NCI-H524 (cell line): ENCODE measurements at places on chromosomes 11 and 22.

DNA sequence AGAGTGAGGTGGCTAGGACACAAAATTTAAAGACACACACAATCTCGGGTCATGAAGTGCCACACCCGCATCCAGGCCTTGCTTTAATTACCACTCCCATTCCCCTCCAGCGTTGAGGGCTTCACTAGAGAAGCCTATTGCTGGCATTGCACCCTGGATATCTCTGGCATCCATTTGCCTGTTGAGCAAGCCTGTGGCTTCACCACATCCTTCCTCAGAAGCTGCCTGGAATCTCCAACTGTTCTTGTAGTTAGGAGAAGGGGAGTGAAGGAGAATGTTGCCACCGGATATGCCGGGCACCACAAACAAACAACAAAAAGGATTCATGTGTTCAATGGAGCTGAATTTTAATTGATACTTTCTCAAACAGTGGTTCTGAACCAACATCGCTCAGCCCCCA is 34.4 kb upstream of the RCN1 start:
- no peak for DNase-seq

DNA sequence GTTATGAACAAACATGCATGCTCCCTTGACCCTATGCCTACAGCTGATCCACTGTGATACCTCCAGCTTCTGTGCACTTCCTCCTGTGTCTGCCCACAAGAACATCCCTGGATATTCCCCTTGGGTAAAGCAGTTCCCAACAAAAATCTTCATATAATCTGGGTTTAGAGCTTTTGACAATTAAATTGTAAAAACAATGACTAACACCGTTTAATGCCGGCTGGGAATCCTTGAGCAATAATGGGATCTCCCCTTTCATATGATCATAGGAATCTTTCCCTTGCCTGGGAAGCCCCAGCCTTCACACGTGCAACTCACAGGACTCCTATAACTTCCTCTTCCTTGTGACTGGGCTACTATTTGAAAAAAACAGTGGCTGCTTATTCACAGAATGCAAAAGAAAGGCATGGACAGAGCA is 6.3 kb upstream of the ZC3H12C start:
- no peak for DNase-seq

- peak; percentile 3 for DNase-seq
Measured at GRCh38 chr11:26399336-26399735, 67.4 kb downstream of the ANO3 start.

DNA sequence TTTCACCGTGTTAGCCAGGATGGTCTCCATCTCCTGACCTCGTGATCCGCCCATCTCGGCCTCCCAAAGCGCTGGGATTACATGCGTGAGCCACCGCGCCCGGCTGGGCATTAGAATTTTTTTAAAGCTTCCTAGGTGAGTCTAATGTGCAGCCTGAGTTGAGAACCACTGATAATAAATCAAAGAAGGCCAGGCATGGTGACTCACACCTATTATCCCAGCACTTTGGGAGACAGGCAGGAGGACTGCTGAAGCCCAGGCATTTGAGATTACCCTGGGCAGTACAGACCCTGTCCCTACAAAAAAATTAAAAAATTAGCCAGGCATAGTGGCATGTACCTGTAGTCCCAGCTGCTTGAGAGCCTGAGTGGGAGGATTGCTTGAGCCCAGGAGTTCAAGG is 13.7 kb downstream of the MEI1 start:
- DNase-seq = no peak

DNA sequence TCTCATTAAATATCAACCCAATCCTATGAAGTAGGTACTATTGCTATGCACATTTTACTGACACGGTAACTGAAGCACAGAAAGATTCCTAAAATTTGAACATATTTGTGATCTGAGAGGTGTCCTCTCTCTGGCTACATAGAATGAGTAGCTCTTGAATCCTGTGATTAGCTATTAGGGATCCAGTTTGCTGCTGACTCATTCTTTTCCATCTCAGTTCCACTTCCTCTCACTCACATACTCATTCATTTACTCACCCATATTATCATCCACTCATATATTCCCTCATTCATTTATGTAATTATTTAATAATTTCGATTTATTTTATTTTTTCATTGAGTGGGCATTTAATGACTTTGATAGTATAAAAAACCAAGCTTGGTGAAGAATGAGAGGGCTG is 42.7 kb downstream of the OR5B17 start:
- no peak for DNase-seq

DNA sequence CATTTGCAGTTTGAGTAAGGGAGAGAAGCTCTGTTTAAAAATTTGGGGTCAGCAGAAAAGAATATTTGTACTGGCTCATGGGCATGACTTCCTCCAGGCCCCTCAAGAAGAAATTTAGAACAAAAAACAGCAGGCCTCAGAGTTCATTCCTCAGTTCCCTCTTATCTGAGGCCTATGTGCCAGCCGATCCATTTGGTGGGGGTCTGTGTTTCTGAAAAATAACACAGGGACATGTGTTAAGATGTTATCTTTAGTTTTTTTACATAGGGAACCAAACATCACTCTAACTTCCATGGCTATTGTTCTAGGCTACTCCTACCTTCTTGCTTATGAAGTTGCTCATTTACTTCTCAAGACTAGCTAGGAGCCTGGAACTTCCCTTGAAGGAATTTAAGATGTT is 16.2 kb upstream of the HSD17B12 start:
- no peak for DNase-seq

GRCh38 chr11:130397780-130398179 is 30.6 kb downstream of the ADAMTS8 start:
- no peak for DNase-seq

GRCh38 chr11:117484156-117484555 is 156.5 kb downstream of the CEP164 start:
- DNase-seq = no peak

DNA sequence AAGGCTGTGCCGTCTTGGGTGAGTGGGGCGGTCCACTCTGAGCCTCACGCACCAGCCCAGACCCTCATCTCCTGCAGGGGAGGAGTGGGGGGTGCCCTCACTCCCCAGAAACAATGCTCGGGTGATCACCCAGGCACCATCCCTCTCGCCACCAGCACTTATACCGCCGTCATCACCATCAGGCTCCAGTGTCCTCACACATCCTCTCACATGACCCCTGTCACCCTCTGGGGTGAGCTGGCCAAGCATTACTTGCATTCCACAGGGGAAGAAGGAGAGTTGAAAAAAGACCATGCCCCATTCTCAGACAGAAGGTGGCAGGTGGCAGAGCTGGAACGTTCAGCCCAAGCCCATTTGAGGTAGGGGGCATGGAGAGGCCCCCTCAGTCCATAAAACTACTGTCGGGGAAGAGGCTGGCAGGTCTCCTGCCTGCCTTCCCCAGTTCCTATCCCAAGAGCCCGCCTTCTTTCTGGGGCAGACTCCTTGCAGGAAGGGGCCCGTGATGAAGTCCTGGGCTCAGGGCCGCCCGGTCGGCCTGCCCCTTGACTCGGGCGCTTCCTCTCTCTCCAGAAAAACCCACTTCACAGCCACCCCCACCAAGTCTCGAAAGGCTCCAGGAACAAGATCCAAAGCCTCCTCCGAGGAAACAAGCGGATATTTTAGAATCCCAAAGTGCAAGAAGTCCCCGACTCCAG is 153.3 kb downstream of the DSCAML1 start:
- DNase-seq = no peak

GRCh38 chr11:115217726-115218311 is 286.4 kb downstream of the CADM1 start:
- no peak for DNase-seq

- peak; percentile 50 for DNase-seq
Measured at GRCh38 chr22:18024276-18024939, at the start of gene MICAL3. MICAL3 (minus strand) TSS chr22:18024561; CDS start chr22:17906812, 117,749 bp downstream.

- peak; percentile 32 for DNase-seq
Measured at GRCh38 chr22:39343259-39344045, 6.3 kb upstream of the SYNGR1 start.

- no peak for DNase-seq
Measured at GRCh38 chr22:33573479-33573878, 346.8 kb downstream of the LARGE1 start.

DNA sequence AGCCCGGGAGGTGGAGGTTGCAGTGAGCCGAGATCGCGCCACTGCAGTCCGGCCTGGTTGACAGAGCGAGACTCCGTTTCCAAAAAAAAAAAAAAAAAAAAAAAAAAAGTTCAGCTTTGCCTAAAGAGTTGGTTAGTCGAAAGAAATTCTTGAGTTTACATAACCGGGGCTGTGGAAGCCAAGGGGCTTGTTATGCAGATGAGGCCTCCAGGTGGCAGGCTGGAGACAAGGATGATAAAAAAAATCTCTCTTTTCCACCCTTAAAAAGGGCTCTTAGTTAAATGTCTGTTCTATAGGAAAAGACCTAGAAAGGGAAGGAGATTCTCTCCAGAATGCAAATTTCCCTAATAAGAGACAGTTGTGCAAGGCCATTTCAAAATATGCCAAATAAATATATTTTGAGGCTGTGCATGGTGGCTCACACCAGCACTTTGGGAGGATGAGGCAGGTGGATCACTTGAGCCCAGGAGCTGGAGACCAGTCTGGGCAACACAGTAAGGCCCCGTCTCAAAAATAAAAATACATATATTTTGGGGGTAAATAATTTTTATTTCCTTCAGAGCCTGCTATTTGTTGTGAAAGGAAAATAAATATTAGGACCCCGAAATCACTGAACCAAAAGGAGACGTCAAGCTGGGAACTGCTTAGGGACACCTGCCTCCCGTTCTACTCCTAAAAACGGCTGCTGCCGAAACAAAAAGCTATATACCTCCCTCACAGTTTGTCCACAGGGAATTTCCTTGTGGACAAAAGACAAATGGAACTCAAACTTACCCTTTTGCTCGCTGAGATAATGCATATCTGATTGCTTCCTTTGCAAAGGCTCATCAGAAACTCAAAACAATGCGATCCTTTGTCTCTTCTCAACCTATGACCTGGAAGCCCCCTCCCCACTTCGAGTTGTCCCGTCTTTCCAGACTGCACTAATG is 2.4 kb upstream of the IFITM2 start:
- DNase-seq = no peak

GRCh38 chr11:10494636-10495463 is 39.8 kb downstream of the AMPD3 start:
- DNase-seq = no peak

- DNase-seq = no peak
Measured at GRCh38 chr11:61626580-61627380, 45.9 kb upstream of the SYT7 start.

- DNase-seq = no peak
Measured at GRCh38 chr11:84289381-84289906, 1003.3 kb upstream of the CCDC90B start.

GRCh38 chr22:43835736-43836135 is 23.6 kb upstream of the EFCAB6 start:
- no peak for DNase-seq

- DNase-seq = no peak
Measured at GRCh38 chr11:134554861-134555260, 142.8 kb upstream of the B3GAT1 start.

DNA sequence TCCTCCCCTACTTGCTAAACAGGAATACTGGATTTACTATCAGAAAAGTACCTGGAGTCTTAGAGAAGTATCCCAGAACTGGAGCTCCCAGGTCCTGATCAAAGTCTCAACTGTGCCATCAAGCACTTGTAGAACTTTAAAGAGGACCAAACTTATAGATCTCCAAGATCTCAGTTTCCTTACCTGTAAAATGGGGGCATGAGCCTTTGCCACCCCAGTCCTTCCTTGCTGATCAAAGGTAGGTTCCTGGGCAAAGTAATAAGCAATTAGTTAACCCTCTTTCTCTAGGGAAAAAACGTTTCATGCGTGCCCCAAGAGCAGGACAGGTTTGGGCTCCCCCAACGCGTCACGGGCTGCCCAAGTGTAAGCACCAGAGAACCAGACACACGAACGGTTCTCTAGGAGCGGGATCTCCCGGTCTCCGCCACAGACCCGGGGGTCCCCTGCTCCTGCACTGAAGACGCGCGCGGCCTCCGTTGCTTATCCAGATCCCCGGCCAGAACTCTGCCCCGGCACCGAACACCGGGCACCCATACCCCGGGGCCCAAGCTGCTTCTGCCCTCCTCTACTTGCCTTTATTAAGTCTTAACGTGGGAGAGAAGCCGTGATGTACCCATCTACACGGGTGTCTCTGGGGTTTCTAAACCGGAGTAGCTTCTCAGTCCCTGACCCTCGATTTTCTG is 505 bp downstream of the ZNF214 start:
- DNase-seq = no peak

DNA sequence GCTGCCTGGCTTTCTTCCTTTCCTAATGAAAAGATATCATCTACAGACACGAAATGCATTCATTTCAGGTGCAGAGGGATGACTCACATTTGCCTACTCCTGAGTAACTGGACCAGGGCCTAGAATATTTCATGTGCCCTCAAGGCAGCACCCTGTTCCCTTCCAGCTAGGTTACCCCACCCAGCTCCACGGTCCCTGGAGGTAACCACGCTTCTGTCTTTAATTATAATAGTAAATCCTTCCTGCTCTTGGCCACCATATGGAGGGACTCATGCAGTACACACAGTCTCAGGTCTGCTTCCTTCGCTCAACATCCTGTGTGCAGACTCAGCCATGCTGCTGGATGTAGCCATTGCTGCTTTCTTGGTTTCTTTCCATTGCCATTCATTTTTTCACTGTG is 22.3 kb downstream of the DHCR7 start:
- DNase-seq = peak; percentile 36

- no peak for DNase-seq
Measured at GRCh38 chr11:31492320-31492913, 17.0 kb downstream of the IMMP1L start.

- no peak for DNase-seq
Measured at GRCh38 chr22:37032134-37032534, 12.6 kb downstream of the MPST start.

DNA sequence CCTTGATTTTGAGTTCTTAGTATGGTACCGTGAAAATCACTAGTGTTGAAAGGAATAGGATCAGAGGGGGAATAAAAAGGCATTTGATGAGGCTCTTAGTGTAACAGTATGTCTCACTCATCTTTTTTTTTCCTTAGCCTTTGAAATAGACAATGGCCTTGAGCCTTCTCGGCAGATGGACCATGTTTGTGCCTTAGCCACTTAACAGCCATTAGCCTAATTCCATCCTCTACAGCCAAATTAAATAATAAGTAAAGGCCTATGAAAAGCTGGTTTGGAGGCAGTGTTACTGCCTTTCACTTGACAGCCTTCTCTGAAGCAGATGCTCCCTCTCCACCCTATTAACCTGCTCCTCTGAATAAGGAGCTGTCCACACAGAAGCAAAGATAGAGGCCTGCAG is 580.7 kb downstream of the NTM start:
- peak; percentile 95 for DNase-seq
